ENCODE measurements at places on chromosomes 13 and 19.
A peak's percentile ranks its signal among the peaks of the same experiment; 100 is the strongest.

DNA sequence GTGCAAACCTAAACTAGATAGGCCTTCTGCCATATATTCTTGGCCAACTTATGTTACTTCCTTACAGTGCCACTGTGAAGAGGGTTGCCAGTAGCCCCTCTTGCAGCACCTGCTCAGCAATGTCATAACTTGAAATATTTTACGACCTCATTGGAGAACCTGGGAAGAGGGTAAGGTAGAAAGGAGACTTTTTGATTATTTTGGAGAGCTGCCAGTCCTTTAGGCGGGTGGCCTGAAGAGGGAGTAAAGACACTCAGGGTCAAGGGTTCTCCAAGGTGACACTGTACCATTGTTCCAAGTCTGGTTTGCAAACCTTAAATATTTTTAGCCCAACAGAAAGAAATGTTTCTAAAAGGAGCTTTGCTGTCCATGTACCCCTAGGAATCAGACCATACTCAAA lies 118.3 kb downstream of the FLT1 start:
- no peak for DNase-seq

- DNase-seq, result no peak
Measured at GRCh38 chr19:54439174-54439851, 9.7 kb upstream of the LENG8 start.

DNA sequence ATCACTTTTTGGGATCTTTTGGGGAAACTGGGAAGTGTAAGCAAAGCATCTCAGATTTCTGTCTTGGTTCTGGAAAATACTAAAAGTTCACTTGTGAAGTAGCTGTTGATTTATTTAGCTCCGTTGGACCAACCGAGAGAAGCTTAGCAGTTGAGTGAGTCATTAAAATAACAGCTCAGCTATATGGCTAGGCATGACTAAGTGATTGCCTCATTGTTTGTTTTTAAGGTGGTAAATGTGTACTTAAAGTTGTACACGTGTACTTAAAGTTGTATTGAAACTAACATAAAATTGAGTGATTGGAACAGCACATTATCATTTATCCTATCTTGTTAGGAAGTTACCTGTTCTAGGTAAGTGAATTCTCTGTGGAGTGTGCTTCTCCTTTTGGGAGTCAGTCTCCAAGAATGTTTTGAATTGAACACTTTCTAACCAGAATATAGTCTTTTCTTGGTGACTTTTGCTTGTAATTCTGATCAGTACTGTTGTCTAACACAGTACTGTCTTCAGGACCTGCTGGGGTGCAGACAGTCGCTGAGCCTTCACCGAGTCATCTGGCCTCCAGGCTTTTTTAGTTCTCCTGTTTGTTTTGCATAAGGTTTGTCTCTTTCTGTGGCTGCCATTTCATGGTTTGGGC lies 2.9 kb upstream of the DCUN1D2 start:
- no peak for DNase-seq

DNA sequence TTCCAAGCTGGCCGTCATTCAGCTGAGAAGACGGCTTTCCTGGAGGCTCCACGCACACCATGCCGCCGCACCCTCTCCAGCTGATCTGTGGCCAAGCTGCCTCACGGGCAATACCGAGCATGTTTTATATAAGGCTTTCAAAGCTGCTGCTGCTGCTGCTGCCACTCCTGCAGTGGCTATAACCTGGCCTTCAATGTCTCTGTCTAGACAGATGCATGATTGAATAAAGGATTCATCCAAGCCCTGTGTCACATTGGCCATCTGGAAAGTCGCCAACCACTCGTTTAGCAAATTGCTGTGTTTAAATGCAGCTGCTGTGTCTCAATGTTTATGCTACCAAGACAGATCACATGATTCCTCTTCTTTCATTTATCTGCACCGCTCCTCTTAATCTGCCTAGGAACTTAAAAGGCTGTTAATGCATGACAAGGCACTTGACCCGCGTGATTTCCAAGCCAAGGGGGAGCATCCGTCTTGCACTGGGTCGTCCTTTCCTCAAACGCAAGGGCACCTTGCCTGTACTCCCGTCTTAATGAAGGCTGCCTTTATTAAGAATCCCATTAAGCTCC lies 114.3 kb downstream of the TEX26 start:
- peak; percentile 49 for DNase-seq

DNA sequence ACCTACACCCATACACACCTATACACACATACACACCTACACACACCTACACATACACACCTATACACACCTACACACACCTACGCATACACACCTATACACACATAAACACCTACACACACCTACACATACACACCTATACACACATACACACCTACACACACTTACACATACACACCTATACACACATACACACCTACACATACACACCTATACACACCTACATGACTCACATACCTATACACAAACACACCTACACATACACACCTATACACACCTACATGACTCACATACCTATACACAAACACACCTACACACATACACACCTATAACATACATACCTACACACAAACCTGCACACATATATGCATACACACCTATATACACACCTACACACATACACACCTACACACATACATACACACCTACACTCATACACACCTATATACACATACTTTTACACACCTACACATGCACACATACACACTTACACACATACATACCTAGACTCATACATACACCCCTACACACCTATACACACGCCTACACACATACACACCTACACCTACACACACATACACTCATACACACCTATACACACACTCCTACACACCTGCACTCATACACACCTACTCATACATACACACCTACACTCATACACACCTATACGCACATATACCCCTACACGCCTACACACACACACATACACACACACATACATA lies 286.7 kb upstream of the MAB21L1 start:
- DNase-seq, result no peak

GRCh38 chr13:52345631-52346251 lies 60.2 kb downstream of the THSD1 start:
- DNase-seq, result no peak

DNA sequence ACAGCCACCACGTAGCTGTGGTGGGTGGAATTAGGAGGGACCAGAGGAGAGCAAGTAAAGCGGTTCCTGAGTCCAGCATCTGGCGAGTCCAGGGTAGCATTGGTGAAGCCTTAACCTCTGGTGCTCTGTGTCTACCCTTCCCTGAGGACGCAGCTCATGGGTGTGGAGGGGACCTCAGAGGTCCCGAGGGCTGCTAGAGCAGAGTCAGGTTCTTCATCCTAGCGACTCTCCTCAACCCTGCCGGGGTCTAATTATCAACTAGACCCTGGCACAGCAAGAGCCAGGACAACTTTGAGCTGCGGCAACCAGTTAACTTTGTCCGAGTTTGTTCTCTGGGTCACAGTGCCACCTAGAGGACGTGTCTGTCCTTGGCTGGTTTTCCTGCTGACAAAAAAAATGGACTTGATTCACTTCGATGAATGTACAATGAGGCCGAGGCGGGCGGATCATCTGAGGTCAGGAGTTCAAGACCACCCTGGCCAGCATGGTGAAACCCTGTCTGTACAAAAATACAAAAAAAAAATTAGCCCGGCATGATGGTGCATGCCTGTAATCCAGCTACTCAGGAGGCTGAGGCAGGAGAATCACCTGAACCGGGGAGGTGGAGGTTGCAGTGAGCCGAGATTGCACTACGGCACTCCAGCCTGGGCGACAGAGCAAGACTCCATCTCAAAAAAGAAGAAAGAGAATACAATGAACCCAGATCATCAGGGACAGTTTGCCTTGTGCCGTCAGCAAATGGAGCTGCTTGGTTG lies 25.0 kb downstream of the TSSK6 start:
- DNase-seq, result peak; percentile 69

- DNase-seq, result no peak
Measured at GRCh38 chr13:37361608-37362007, 237.0 kb downstream of the POSTN start.

DNA sequence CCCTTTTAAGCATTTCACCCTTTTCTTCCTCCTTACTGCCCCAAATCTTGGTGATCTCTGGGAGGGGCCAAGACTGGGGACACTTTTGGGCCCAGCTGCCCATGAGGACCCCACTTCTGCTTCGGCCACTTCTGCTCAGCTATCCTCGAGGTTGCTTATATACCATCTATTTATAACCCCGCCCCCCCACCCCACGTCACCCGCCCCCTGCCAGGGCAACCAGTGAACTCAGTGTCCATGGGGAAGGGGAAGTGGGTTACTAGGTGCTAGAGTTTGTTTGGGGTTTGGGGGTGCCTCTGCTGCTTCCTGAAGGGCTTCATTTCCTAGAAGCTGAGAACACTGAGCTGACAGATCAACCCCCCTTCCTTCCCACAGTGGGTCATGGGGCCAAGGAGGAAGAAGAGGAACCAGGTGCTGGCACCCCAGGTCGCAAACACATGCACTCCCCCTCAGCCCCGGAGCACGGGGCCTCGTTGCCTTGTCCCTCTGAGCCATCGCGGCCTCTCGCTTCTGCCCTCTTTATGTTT lies 6.1 kb upstream of the ADGRE5 start:
- DNase-seq, result no peak

DNA sequence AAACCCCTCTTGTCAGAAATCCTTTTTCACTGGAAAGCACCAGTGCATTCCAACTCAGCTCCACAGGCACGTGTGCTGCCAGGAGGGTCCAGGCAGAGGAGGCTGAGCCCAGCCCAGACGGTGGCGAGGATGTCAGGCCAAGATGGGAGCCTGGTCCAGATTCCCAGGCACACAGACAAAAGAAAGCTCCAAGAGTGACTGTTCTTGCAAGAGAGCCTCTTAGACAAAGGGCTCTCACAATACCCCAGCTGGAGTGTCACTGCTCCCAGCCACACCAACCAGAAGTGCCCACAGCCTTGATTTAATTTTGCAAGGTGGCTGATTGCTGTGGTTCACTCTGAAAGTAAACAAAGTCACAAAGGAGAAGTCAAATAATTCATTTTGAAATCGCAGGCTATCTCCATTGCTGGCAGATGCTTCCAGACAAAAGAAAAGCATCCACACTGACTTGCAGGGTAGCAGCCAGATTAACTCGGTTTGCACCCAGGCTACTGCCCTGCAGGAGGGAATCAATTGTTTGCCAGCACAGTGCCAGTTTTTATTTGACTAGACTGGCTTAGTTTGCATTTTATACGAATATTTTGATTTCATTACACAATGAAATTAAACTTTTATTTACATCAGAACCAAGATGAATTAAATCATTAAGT lies 95.1 kb downstream of the RAB20 start:
- DNase-seq, result no peak

DNA sequence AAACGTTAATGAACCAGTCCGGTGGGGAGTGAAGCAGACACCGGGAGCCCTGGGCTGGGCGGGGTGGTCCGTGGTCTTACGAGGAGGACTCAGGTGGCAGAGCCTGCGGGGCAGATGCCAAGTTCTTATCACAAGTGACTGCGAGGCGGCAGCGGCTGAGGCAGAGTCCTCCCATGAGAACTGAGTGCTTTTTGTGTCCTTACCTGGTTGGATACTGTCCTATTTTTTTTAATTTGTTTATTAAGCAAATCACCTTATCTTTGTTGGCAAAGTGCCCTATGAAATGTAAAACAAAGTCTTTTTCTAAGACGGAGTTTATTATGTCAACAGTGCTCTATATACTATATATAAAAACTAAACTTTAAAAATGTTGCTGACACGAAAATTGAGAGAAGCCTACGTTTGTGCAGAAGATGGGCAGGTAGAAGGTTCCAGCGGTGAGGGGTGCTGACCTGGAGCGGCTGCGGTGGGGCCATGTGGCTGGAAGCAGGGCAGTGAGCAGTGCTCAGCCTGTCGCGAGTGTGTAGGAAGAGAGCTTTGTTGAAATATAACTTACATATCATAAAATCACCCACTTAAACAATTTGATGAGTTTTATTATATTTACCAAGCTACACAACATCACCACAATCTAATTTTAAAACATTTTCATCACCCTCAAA lies 82.2 kb downstream of the ATP11A start:
- no peak for DNase-seq

DNA sequence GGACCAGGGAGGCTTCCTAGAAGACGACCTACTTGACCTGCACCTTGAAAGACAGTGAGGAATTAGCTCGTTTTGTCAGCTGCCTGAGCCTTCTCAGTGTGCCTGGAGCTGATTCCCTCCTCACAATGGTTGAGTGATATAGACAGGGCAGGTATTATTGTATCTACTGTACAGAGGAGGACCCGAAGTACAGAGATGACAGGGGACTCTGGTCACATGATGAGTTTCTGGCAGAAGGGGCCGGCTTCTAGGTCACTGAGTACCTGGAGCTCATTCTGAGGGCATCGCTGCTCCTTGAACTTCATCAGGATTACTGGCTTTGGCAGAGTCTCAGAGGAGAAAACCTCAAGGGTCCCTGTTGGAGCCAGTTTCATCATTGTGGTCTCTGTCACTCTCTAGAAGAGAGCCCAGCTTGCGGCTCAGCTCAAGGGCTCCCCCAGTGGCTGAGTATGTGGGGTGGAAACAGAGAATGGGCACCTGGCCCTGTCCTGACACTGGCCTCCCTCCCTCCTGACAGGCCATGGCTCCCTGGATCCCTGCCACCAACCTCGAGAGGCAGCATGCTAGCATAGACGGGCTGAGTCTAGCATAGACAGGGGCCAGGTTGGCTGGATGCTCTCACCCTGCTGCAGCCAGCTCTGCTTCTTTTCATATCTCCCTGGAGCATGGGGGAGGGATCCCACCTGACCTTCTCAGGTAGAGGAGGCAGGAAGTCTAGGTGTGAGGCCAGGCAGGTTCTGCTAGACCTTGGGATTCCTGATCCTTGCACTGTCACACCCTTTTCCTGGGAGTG lies 38.7 kb downstream of the NFIX start:
- DNase-seq, result peak; percentile 81

DNA sequence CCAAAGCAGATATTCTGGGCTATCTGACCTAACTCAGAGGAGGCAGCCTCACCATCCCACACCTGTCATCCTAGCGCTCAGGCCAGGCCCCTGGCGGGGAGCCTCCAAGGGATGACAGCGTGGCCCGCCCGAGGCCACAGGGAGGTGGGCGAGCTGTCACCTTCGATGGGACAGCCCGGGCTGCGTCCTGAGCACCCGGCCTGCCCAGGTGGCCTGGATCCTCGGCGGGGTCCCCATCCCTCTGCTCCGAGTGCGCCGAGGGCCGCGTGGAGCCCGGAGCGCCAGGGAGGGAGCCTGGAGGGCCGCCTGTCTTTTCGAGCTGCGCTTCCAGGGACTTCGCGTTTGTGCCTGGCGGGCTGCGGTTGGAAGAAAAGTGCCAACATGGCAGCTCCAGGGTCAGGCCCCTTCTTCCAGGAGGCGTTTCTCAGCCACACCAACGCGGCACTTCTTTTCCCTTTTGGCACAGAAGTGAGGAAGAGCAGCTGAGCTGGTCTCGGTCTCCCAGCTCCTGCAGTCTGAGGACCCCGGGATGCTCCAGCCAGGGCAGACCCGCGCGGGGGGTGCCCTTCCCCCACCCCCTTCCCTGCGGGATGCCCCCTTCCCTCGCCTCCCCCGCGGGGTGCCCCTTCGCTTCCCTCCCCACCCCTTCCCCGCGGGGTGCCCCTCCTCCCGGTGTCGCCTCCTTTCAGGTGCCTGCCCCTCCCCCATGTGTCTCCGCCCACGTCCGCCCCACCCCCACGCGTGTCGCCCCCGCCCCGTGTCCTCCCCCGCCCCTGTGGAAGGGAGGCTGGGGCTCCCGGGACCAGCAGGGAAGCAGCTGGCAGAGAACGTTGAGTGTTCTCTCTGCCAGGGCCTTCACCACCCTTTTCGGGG lies 42.3 kb downstream of the GJA3 start:
- no peak for DNase-seq

- no peak for DNase-seq
Measured at GRCh38 chr19:18532168-18532890, 10.5 kb upstream of the ELL start.
